ENCODE measurements at places on chromosomes 2 and 18.

GRCh38 chr2:25000036-25000435, 28.3 kb upstream of the DNAJC27 start:
- H3K4me3 ChIP-seq = no peak overlapping the region
- peaks cover 5% of the 10 kb centered on the region for H3K4me1 ChIP-seq
- H3K27me3 ChIP-seq = no peaks in the 10 kb centered on the region
- H3K27ac ChIP-seq = no peak overlapping the region

DNA sequence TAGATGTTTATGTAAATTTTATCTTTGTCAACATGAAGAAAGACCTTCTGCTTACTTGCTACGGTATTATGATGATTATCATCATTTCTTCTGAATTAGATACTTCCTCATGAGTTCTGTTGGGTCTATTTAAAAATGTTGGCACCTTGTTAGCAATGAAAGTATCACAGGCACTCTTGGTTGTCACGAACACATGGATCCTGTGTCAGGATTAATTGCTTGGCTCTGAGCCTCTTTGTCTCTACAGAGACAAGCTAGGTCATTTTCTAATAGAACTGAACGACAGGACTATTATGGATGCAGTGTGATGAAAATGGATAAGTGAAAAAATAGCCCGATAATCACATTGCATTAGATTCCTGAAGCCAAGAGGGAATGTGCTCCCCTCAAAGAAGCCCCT, 110.3 kb downstream of the DOCK10 start:
- no peaks in the 10 kb centered on the region for H3K27me3 ChIP-seq
- no peaks in the 10 kb centered on the region for H3K4me1 ChIP-seq
- H3K4me3 ChIP-seq = no peak overlapping the region
- DNase-seq = no peak
- H3K36me3 ChIP-seq = no peaks in the 10 kb centered on the region

- no peaks in the 10 kb centered on the region for H3K36me3 ChIP-seq
- no peaks in the 10 kb centered on the region for H3K4me1 ChIP-seq
- DNase-seq = peak; percentile 76
- no peak overlapping the region for H3K27ac ChIP-seq
- no peaks in the 10 kb centered on the region for H3K27me3 ChIP-seq
- H3K4me3 ChIP-seq = no peak overlapping the region
Observed at GRCh38 chr2:236715491-236715961, 145.9 kb downstream of the ACKR3 start.

GRCh38 chr2:236644502-236644911, 74.9 kb downstream of the ACKR3 start:
- peak; percentile 46 for DNase-seq
- no peaks in the 10 kb centered on the region for H3K36me3 ChIP-seq
- no peak overlapping the region for H3K27ac ChIP-seq

- H3K4me3 ChIP-seq = no peak overlapping the region
- no peaks in the 10 kb centered on the region for H3K36me3 ChIP-seq
- DNase-seq = no peak
- H3K27ac ChIP-seq = no peak overlapping the region
Observed at GRCh38 chr2:112821682-112822081, 14.9 kb downstream of the IL1B start.

- no peaks in the 10 kb centered on the region for H3K36me3 ChIP-seq
- no peak for DNase-seq
- no peaks in the 10 kb centered on the region for H3K27me3 ChIP-seq
- H3K27ac ChIP-seq = peak overlapping the region; percentile 4
- no peaks in the 10 kb centered on the region for H3K4me1 ChIP-seq
Observed at GRCh38 chr2:215461836-215462532, 26.1 kb upstream of the FN1 start.
